Aorta (tissue), 5 donors: ENCODE measurements at places on chromosomes 6 and 20. TPM values are rescaled to one million over a fixed set of nuclear protein-coding genes. Genes with fewer than 3 reads are reported as not detected.

CDH26 gene
- 4.5 TPM for total RNA-seq

MEI4 gene
- not detected for total RNA-seq

BNIP5 gene
- not detected for total RNA-seq

TEAD3 gene
- 78.0 TPM for total RNA-seq

METTL24 gene
- total RNA-seq = 14.3 TPM

CST2 gene
- not detected for total RNA-seq

CNR1 gene
- total RNA-seq = 10.4 TPM

LIN28B gene
- not detected for total RNA-seq

TCP11 gene
- total RNA-seq = 0.36 TPM

CD2AP gene
- 33.4 TPM for total RNA-seq

BPIFB2 gene
- total RNA-seq = not detected

EPB41L2 gene
- 176 TPM for total RNA-seq

ISM1 gene
- total RNA-seq = 42.9 TPM

MBOAT1 gene
- 7.4 TPM for total RNA-seq

ANGPT4 gene
- total RNA-seq = 0.19 TPM

SEMG1 gene
- not detected for total RNA-seq

NRSN2 gene
- total RNA-seq = 31.0 TPM

TRIM31 gene
- not detected for total RNA-seq

PRDM1 gene
- total RNA-seq = 6.0 TPM

LY6G5C gene
- 1.2 TPM for total RNA-seq

LAMA2 gene
- 40.9 TPM for total RNA-seq

SAMD5 gene
- total RNA-seq = 2.1 TPM
